ENCODE measurements at places on chromosomes 6 and 20. TPM values are rescaled to one million over a fixed set of nuclear protein-coding genes. Genes with fewer than 3 reads are reported as not detected.

Gene HTR1E
- not detected for total RNA-seq

Gene FOXQ1
- 2.0 TPM for total RNA-seq

Gene DEFB118
- not detected for total RNA-seq

Gene SRMS
- total RNA-seq = not detected

Gene PGBD1
- 3.9 TPM for total RNA-seq

Gene CD40
- total RNA-seq = 20.4 TPM

Gene NSFL1C
- total RNA-seq = 84.8 TPM

Gene NR2E1
- not detected for total RNA-seq

Gene C20orf202
- 0.37 TPM for total RNA-seq

Gene OR12D3
- total RNA-seq = not detected

Gene RFX6
- not detected for total RNA-seq

Gene FNDC1
- total RNA-seq = 8.6 TPM

Gene ZC2HC1B
- not detected for total RNA-seq

Gene CST2
- total RNA-seq = not detected

Gene MATN4
- total RNA-seq = 0.49 TPM

Gene SEL1L2
- total RNA-seq = not detected

Gene GPX6
- 1.1 TPM for total RNA-seq

Gene CHD6
- 32.5 TPM for total RNA-seq

Gene EPHA7
- 6.3 TPM for total RNA-seq

Gene MARCKS
- 140 TPM for total RNA-seq

Gene CNKSR3
- total RNA-seq = 14.5 TPM

Gene CDYL
- total RNA-seq = 31.1 TPM

Gene COL11A2
- total RNA-seq = 0.77 TPM

Gene OXT
- total RNA-seq = not detected

Gene SLC17A5
- 19.9 TPM for total RNA-seq

Gene SLC13A3
- total RNA-seq = 2.1 TPM

Gene FRK
- 18.3 TPM for total RNA-seq

Gene BPIFB4
- total RNA-seq = not detected

Gene RBBP8NL
- total RNA-seq = 1.3 TPM

Gene TENT5A
- 12.0 TPM for total RNA-seq

Gene BNIP5
- 0.09 TPM for total RNA-seq

Gene ERVFRD-1
- total RNA-seq = 0.18 TPM

Gene BPIFA1
- total RNA-seq = 59.6 TPM

Gene RALGAPA2
- total RNA-seq = 77.2 TPM

Gene SNX21
- total RNA-seq = 30.9 TPM

Gene FAM50B
- total RNA-seq = 15.8 TPM

Gene ASIP
- not detected for total RNA-seq

Gene HCK
- total RNA-seq = 28.1 TPM

Gene OSER1
- total RNA-seq = 30.1 TPM

Gene PHACTR1
- total RNA-seq = 58.8 TPM

Gene CPXM1
- 5.1 TPM for total RNA-seq

Gene AKAP7
- total RNA-seq = 25.0 TPM

Gene LYRM2
- total RNA-seq = 38.1 TPM

Gene SLC17A4
- not detected for total RNA-seq

Gene AVP
- not detected for total RNA-seq
